ENCODE measurements at places on chromosomes 1 and 21.

GRCh38 chr1:213256438-213257087, 205.5 kb downstream of the RPS6KC1 start:
- DNase-seq = no peak

GRCh38 chr1:2256435-2257244, 28.5 kb downstream of the SKI start:
- no peak for DNase-seq

GRCh38 chr1:242745079-242745478, 220.6 kb upstream of the PLD5 start:
- no peak for DNase-seq

GRCh38 chr1:111856411-111857185, 100.9 kb downstream of the DDX20 start:
- no peak for DNase-seq

DNA sequence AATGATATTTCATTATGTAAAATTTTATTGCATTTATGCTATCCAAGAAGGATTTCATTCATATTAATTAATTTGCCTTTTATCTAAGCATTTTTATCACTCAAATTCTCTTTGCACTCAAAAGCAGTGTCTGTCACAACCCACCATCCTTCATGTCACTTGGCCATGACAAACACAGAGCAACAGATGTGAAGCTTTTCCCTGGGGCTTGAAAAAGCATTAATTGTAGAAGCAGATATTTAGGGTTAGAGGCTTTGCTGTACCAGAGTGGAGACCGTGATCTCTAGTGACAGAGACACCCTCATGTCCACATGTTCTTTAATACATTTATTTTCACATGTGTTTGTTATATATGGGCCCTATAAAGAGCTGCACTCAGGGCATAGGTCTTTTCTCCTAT, 230.5 kb downstream of the SPATA17 start:
- DNase-seq = no peak

DNA sequence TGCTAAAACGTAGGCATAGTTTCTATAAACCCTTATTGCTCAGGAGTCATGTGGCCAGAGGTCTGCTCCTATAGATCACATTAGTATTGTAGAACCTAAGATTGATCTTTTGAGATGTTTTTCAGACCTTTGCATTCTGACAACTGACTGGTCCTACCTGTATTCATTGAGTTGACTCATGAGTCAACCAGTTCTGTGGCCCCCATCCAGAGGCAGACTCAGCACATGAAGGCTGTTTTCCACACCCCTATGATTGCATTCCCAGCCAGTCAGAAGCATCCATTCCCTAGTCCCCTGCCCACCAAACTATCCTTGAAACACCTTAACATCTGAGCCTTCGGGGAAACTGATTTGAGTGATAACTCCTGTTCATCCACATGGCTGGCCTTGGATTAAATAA, 451.7 kb downstream of the SIPA1L2 start:
- DNase-seq = no peak

GRCh38 chr1:109634292-109634691, 14.7 kb downstream of the AMPD2 start:
- no peak for DNase-seq

DNA sequence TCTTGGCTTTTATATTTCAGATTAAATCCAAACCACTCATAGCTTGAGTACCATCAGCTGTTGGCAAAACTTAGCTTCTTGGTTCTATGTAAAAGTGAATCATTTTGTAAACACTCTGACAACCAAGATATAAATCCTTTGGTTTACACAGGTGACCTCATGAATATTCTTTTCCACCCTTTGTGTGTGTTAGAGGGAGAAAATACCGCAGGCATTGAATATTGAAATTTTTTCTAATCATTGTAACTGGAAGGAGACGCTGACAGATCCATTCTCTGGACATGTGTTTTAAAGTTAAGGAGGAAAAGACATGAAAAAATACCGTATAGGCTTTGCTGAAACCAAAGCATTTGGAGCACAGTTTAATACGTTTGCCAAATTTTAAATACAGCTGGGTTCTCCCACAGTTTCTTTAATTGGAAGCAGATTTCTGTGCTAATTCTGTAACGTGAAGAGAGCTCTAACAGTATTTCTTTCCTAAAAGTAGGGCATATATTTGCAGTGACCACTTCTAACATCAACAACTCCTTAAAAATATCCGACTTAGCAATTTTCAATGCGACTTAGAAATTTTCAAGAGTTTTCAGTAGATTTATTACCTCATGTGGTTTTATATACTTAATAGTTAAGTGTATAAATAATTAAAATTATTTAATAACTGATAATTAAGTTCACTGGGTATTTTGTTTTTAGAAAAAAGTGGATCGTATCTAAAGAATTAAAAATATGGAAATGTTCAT, 388.2 kb downstream of the USP25 start:
- DNase-seq = no peak

GRCh38 chr1:159854116-159854692, 8.3 kb downstream of the VSIG8 start:
- DNase-seq = no peak

- no peak for DNase-seq
Observed at GRCh38 chr1:87212431-87213134, 116.1 kb upstream of the LMO4 start.

DNA sequence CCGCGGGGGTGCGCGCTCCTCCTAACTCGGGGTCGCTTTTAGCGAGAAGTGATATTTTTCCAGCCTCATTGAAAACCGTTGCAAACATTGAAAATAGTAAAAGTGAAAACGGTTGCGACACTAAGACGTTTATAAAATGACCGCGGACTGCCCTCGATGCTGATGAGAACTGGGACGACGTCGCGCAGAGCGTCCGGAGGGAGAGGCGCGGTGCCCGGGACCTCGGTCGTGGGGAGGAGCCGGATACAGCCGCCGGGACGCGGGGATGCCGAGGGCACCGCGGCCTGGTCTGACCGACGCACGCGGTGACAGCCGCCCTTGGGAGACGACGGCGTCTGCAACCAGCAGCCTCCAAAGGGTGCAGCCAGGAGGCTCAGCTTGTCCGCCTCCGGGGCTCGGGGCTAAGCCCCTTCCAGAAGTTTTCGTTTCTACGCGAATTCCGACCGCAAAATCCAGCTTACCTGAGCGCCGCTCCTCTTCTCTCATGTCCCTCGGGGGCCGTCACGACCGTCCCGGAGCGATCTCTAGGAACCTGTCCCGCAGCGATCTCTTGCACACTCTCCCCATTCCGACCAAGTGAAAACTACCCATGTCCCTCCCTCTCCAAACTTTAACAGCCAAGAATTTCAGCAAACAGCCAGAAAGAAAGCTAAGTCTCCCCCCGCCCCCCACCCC, 144.4 kb upstream of the ETS2 start:
- peak; percentile 24 for DNase-seq

DNA sequence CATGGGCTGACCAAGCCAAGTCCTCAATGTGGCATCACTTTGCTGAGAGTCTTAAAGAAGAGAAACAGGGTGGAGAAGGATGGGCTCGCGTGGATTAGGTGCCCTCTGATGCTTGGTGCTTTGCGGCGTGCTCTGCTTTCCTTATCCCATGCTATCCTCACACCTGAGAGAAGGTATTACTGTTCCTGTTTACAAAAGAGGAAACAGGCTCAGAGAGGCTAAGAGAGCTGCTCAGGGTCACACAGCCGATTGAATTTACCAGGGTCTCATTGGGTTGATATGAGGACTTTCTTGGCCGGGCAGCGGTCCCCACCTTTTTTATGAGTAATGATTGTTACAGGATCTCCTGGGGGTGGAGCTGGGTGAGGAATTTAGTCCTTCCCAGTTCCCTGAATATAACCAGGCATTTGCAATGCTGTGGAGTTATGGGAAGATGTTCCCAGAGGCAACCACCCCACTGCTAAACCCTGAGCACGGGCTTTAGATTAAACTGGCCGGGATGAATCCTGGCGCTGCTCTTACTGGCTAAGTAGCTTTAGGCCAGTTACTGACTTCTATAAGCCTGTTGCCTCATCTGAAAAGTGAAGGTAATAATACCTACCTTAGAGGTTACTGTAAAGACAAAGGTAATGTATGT, 4.5 kb downstream of the ASCL5 start:
- no peak for DNase-seq

GRCh38 chr1:90273241-90273774, 278.4 kb downstream of the ZNF326 start:
- DNase-seq = no peak

DNA sequence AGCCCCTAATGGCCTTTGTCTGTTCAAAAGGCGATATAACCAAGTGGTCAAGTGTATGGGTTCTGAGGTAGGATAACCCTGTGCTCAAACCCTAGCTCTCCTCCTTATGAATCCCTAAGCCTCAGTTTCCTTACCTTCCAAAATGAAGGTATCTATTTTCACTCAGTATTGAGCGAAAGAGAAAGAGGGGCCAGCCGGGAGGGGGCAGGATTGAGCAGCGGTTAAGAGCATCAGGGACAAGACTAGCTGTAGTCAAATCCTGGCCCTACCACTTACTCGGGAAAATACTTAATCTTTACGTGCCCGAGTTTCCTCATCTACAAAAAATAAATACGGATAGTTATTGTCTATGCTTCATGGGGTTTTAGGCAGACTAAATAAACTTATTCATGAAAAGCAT, 25.7 kb downstream of the LY9 start:
- DNase-seq = no peak

DNA sequence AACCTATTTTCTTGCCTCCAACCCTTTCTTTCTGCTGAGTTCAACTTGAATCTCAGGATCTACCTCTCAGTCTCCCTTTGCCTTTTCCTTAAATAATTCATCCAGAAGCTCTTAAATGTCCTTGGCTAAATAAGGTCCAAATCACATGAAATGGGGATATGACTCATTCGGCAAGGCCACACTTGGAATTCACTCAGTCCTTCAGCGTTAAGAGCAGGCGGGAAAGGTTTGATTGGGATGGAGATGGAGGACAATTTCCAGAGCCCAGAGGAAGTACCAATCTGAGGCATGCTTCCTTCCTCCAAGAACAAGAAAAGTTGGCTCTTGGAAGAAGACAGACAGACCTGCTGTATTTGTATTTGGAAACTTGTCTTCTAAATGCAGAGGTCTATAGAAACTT, 128.5 kb downstream of the PROX1 start:
- DNase-seq = no peak

DNA sequence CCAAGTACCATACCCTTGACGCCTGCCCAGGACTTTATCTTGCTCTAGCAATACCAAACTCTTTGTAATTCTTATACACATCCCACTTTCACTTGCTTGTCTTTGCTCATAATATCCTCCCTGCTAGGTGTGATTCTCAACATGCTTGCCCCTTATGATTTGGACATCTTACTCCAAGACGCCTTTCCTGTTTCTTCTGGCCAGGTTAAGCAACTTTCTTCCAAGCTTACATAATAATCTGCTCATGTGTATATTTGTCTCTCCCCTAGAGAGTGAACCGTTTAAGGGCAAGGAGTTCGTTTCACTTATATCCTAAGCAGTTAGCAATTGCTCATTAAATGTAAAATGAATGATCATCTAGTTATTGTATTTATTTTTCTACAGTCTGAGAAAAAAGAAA, 21.8 kb downstream of the CRYZL1 start:
- DNase-seq = no peak

DNA sequence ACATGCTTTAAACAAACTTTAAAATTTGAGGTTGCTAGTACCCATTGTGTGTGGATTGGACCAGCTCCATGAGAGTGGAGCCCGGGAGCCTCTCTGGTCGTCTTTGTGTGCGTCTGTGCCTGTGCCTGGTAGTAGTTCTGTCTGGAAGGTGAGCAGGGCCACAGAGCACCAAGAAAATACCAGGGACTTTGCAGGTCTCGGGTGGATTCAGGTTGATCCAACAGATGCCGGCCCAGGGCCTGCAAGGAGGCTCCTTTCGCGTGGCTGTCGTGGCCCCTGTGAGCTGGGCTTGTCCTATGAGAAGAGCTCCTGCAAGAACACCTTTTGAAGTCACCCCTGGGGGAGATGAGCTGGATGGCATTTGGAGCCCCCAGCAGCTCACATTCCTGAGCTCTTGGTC, 28.3 kb downstream of the COL18A1 start:
- DNase-seq = no peak

DNA sequence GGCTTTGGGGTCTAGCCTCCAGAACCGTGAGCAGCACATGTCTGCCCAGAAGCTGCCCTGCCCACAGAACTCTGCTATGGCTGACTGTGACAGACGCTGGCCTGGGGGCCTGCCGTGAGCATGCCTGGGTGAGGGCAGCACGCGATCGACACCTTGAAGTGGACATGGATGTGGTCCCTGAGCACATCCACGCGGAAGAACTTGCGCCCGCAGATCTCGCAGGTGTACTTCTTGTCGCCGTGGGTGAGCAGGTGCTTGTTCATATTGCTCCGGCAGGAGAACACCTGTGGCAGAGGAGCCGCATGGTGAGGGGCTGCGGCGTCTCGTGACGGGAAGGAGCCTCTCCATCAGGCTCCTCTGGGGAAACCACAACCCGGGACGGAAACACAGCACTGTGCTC, 56.0 kb downstream of the PRDM15 start:
- no peak for DNase-seq

GRCh38 chr1:200005165-200005564, 22.3 kb upstream of the NR5A2 start:
- DNase-seq = no peak

DNA sequence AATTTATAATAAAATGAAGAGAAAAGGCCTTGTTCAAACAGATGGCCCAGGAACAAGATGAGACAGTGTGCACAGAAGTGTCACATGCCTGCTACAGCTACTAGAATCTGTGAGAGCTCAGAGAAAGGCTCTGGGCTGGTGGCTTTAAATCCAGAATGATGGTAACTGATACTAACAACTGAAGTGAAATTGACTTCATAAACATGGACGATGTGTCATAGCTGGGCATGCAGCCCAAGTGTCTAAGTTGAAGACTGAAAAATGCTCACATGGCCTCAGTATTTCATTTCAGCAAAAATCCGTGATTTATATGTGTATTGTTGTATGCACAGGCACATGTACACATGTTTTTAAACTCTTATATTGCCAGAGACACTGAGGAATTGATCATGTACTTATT, 208.3 kb upstream of the RUNX1 start:
- DNase-seq = no peak

- no peak for DNase-seq
Observed at GRCh38 chr1:53334781-53335180, 6.9 kb upstream of the LRP8 start.

GRCh38 chr1:212124690-212125582, 89.4 kb downstream of the DTL start:
- peak; percentile 69 for DNase-seq

- no peak for DNase-seq
Observed at GRCh38 chr21:35818597-35818996, 241.7 kb downstream of the SETD4 start.

DNA sequence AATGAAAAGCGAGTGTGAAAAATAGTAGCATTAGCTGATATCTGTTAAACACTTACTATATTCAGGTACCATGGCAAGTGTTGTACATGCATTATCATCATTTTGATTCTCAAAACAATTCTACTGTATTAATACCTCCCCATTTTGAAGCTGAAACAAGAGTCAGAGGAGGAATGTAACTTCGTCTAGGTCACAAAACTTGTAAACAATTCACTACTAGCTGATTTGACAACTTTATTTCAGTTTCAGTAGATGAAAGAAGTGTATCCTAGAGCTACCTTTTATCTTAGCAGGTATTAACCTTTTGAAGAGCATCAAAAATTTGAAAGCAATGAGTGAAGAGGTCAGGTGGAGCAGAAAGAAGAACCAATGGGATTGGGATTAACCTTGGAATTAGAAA, 1.6 kb downstream of the CD84 start:
- DNase-seq = no peak

Measured in bone marrow (tissue), 2 donors.